Myocyte (in vitro differentiated cells): ENCODE measurements at places on chromosomes 16 and 17. TPM values are rescaled to one million over a fixed set of nuclear protein-coding genes. Genes with fewer than 3 reads are reported as not detected.

- DNase-seq = peak; percentile 65
Observed at GRCh38 chr16:3879887-3880564, 487 bp downstream of the CREBBP start.

GRCh38 chr17:19384723-19385391, 2.1 kb downstream of the MFAP4 start:
- DNase-seq = peak; percentile 89

DNA sequence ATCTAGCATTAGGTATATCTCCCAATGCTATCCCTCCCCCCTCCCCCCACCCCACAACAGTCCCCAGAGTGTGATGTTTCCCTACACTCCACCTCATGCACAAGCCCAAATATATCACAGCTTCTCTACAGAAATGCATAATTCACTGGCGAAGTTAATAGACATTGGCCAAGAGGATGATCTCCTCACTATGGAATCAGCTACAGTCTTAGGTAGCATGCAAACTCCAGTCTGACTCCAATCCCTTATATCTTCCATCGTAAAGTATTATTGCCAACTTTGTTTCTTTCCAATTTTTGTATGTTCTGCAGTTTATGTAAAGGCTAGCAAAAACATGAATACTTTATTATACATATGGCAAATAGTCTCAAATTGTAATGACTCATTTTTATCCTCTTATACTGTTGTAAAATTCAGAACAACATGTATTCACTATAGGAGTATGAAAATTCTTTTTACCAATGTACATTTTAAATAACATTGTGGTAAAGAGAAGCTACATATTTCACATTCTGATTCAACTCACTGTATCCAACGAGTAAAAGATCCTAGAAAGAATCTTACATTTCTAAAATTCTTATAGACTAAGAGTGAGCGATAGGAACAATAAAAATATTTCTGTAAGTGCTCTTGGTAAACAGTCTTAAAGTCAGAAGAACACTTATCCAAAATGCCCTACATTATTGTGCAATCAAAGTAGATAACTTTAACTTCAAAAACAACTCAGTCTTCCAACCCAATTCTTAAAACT, 871 bp downstream of the ABCA8 start:
- DNase-seq = no peak

DNA sequence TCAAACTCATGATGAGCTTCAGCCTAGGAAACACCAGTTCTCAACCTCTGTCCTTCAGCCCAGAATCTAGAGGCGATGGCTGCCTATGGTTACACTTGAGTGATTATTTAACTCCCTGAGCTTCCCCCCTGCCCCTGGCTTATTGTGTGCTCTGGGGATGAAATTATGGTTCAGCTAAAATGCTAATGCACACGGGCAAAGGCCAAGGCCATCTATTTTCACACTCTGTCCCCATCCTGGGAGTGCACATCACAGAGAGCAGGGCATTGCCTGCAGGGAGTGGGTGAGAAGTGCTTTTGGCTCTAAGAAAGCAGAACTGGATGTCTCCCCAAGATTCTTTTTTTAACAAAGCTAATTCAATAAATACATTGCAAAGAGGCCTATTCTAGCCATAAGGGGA, 21.6 kb upstream of the CACNG5 start:
- no peak for DNase-seq

DNA sequence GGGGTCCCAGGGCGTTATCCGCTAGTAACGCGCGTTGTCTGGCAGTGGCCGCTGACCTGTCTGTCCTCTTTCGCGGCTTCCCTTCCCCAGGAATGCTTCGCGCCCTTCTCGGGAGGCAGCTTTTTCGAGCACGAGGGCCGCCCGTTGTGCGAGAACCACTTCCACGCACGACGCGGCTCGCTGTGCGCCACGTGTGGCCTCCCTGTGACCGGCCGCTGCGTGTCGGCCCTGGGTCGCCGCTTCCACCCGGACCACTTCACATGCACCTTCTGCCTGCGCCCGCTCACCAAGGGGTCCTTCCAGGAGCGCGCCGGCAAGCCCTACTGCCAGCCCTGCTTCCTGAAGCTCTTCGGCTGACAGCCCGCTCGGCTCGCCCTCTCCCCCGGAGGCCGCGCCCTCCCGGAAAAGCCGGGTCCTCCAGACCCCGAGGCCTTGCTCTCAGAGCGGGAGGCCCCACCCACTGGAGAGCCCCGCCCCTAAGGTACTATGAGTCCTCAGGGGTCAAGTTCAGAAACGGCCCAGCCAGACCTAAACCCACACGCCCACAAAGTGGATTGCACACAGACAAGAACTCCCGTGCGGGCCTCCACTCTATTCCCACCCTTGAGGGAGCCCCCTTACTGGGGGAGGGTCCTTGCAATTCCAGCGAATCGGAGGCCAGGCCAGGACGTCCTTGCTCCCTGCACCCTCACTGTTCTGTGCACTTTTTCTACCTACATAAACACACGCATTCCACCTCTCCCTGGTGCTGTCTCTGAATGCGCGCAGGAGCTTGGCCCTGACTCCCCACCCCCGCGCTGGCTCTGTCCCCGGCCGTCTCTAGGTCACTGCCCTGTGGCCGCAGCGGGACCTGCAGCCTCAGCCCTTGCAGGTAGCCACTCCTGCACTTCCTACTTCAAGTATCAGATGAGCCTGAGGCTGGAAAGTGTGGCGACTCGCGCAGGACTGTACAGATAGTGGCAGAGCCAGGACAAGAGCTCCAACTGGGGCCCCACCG, 5.4 kb upstream of the SLC5A2 start:
- DNase-seq = no peak

PRRT2 gene
- 0.83 and 3.1 TPM in 2 replicates for total RNA-seq

CSH1 gene
- not detected in 2 replicates for total RNA-seq

DPEP2 gene
- 0.05 TPM in 1 of 2 replicates, not detected in the other for total RNA-seq

DNA sequence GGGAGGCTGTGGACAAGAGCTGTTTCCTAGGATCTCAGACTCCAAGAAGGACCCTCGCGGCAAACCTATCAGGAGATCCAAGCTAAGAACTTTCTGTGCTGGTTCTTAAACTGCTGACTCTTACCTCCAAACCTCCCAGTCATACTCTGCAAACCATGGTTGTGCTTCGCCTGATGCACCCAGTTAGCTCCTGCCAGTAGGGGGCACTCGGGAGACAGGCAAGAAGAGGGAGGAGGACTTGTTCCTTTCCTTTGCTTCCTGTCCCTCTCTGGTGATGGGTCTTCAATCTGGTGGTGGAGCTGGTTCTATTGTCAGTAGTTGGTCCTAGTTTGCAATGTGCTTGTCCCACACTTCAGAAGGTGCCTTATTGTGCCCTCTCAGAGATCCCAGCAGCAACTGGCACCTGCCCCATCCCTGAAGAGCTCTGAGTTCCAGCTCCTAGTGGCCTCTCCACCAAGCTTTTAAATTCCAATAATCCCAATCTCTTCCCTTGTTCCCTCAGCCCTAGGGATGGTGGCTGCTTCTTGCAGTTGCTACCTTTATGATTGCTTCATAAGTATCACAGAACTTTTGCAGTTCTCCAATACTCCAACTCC, 113.5 kb upstream of the RPL38 start:
- DNase-seq = peak; percentile 1

FBXL16 gene
- total RNA-seq = 0.21 and 0.51 TPM in 2 replicates

DNA sequence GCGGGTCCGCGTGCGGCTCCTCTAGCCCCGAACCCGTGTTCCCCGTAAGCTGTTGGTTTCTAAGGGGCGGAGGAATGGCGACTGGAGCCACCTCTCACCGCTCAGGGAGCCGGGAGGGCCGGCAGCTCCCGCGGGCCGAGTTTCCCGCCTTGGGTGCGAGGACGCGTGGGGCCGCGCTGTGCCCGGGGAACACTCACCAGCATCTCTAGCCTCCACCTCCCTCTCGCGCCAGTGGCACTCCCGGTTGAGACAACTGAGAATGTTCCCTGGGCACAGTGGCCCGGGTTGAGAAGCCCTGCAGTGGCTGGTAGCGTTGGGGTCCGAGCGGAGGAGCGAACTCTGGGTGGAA, 560 bp downstream of the TELO2 start:
- DNase-seq = peak; percentile 23

DNA sequence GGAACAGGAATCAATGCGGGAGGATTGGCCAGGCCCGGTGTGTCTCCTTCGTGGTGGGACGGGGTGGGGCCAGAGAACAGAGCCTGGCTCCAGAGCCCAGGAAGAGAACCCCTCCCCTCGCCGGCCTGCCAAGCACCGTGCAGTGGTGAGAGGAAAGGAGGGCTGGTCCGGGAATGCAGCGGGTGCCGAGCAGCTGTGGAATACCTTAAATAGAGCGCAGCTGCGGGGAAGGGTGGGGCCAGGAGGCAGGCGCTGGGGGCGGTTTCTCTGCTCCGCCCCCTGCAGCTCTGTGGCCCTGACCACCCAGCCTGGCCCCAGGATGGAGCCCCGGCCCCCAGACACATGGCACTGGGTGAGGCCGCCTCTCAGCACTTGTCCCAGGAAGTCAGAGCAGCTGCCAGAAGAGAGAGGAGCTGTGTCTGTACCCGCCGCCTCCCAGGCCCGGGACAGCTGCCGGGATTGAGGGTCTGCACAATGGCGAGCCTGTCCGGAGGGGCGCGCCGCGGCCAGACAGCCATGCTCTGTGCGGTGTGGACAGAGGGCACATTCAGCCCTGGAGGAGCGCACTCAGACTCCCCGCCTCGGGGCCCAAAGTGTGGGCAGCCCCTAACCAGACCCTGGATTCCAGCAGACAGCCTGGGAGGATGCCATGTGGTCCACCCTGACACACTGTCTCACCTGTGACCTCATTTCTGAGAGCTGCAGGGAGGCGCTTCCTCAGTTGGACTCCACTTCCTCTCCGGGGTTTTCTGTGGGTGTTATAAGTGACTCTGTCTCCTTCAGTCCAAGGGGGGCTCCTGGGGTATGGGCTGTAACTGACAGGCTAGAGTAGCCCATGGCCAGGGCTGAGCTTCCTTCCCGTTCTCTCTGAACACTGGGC, 268.8 kb downstream of the SEC14L1 start:
- peak; percentile 99 for DNase-seq

DNA sequence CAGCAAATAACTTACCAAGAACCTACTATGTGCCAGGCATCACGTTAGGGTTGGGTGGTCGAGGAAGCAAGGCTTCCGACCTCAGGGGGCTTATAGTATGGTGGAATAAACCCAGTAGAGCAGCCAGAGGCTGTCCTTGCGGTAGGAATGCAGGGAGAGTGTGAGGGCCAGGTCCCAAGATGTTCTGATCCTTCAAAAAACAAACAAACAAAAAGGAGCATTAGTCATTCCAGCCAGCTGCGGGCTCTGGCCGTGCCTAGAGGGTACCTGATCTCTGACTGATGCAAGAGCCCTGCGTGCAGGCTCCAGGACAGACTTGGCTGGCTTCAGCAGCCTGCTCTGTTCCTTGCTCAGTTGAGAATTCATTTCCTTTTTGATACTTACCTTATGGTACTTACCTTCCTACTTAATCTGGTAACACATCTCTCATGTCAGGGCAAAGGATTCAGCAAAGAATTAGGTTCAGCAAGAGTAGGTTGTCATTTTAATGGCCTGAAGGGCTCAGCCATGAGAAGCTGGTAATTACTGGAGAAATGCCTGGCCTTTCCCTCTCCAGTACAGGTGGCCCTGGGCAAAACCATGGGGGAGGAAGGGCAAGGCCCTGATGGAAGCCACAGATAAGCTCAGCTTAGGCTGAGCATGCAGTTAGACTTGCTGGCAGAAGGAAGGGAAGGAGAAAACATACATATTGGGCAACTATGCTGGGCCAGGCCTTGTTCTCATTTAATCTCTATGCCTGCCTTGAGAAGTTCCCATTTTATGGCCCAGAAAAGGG, 18.4 kb downstream of the CYB5D2 start:
- DNase-seq = peak; percentile 77

- DNase-seq = peak; percentile 49
Observed at GRCh38 chr17:42141382-42141781, 13.4 kb downstream of the RAB5C start.

GRCh38 chr17:38733982-38734973, 4.1 kb downstream of the CISD3 start:
- DNase-seq = no peak

DNASE1L2 gene
- total RNA-seq = 2.2 and 2.4 TPM in 2 replicates

C16orf96 gene
- 0.11 and 0.16 TPM in 2 replicates for total RNA-seq

- no peak for DNase-seq
Observed at GRCh38 chr17:1031711-1032110, 34.8 kb downstream of the TIMM22 start.

GRCh38 chr17:79388556-79389295, 222.1 kb downstream of the RBFOX3 start:
- peak; percentile 61 for DNase-seq

GRCh38 chr17:73135766-73136165, 29.0 kb upstream of the SSTR2 start:
- no peak for DNase-seq

ATP6V0D1 gene
- total RNA-seq = 190 and 234 TPM in 2 replicates

GP1BA gene
- not detected in 2 replicates for total RNA-seq

DNA sequence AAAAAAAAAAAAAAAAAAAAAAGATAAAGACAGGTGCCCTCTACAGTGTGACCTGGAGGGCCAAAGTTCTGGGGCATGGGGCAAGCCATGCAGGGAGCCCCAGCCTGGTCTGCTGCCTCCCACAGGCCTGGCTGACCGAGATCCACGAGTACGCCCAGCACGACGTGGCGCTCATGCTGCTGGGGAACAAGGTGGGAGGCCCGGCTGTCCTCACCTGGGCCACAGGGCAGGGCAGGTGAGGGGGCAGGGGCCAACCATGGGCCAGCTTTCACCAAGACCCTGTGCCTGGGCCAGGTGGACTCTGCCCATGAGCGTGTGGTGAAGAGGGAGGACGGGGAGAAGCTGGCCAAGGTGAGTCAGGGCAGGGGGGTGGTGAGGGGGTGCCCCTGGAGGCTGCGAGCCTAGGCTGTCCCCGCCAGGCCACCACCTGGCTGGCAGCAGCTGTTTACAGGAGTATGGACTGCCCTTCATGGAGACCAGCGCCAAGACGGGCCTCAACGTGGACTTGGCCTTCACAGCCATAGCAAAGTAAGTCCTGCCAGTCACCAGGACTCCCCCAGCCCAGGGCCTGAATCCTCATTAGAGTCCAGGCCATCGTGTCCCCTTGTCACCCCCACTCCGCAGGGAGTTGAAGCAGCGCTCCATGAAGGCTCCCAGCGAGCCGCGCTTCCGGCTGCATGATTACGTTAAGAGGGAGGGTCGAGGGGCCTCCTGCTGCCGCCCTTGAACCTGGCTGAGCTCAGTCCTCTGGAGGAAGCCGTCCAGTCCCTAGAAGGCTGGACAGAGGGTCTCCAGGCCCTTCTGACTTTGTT, 2.7 kb upstream of the TRAF7 start:
- no peak for DNase-seq

DNA sequence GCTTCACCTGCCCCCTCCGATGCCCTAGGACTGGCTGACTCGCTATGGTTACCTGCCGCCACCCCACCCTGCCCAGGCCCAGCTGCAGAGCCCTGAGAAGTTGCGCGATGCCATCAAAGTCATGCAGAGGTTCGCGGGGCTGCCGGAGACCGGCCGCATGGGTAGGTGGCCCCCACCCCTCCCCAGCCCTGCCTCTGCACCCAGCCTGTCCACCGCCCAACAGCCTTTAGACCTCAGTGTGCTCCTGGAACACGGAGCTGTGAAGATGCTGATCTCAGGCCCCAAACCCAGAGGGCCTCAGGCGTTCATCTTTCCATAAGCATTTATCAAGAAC, 993 bp downstream of the MMP25 start:
- DNase-seq = no peak

DNA sequence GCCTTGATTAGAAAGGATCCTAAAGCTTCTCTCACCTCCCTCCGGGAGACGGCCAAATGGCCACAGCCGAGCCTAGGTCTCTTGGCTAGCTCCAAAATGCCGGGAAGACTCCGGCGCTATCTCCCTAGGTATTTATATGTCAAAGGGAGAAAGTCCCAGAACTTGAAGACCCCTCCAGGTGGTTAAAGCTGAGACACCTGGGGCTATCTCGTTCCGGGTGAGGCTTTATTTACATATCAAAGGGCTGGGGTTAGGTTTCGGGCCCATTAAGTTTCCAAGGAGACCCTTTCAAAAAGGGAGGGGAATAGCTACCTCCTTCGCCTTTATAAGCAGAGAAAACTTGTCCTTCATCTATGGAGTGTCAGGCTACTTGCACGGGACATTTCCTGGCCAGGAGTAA, 70.9 kb upstream of the KIFC3 start:
- DNase-seq = no peak
